ENCODE measurements at places on chromosomes 16 and 17.
A peak's percentile ranks its signal among the peaks of the same experiment; 100 is the strongest.

DNA sequence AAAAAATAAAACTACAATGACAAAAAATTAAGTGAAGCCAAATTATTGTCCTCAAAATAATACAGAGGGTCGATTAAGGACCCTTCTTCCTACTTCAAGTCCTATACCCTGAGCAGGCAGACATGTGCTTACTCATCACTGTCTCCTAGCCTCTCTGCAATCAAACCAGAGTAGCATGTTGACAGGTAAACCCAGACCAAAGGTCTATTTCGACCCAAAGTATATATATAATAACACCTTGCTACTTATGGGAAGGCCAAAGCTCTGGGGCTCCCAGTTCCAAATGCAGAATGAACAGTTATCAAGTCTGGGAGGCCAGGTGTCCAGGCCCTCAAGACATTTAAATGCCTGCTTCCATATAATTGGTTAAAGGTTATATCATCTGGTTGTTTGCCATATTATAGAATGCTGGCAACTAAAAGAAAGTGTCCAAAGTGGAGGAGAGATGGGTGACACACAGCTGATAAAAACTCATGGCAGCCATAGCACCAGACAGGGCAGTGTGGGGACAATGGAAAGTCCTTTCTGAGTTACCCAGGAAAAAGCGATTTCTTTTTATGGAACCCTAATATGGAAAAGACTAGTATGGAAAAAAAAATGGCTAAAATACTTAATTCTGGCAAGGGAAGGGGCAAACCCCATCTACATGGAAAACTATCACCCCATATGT lies 53.6 kb downstream of the N4BP1 start:
- DNase-seq, result no peak

DNA sequence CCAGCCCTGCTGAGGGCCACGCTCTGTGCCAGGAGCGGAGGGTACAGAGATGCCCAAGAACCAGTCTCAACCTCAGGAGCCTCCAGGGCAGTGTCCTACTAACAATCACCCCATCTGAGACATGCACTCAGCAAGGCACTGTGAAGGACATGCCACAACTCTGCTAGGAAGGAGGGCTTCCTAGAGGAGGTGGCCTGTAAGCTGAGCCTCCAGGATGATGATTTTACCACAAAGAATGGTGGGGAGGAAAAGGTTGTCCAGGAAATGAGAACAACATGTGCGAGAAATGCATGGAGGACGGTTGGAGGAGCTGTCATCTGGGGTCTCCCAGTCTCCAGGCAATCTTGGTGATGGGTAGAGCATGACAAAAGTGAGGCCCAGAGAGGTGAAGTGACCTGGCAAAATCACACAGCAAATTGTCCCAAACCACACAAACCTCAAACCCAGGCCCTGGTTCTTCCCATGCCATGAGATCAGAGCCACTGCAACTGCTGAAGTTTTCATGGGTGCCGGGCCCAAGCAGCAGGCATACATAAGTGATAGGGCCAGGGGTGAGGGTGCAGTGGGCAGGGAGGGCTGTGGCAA lies 30.5 kb downstream of the CNGB1 start:
- DNase-seq, result no peak

DNA sequence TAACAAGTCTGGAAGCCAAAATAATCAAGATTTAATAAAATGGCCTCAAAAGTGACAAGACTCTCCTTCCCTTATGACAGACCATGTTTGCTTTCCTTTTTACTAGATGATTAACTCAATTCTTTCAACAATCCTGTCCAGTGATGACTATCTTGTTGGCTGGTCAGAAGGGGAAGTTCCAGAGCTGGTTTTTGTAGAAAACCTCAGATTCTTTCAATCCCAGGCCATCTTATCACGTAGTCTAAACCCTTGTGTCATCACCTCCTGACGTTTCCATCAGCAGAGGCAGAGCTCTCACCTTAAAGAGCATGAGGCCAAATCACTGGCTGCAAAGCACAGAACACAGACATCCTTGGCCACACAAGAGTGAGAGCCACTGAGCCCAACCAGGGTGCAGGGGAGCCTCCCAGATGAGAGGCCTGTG lies 125.3 kb downstream of the ANKRD11 start:
- DNase-seq, result peak; percentile 60

GRCh38 chr17:75460295-75460694 lies 3.9 kb downstream of the TMEM94 start:
- no peak for DNase-seq

- DNase-seq, result peak; percentile 37
Observed at GRCh38 chr17:35684055-35684802, 47.2 kb upstream of the RASL10B start.

- DNase-seq, result no peak
Observed at GRCh38 chr17:41957031-41957868, 9.3 kb upstream of the CNP start.

- no peak for DNase-seq
Observed at GRCh38 chr17:31568539-31568938, 177.1 kb downstream of the RAB11FIP4 start.

DNA sequence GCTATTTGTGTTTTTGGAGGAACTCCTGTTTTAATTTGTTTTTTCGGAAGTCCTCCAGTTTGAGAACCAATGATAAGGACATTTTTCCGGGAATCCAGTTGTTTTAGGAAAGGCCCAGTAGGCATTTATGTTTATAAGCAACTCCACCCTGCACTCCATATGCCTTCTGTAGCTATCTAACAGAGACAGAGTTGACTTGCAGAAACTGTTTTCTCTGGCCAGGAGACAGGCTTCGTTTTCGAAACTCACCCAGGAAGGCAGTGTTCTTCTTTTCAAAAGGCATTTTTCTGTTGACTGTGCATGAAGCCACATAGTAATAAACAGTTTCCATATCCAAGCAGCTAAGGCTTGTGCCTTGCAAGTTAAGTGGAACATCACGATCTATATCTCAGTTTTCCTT lies 587.1 kb downstream of the WWOX start:
- no peak for DNase-seq

DNA sequence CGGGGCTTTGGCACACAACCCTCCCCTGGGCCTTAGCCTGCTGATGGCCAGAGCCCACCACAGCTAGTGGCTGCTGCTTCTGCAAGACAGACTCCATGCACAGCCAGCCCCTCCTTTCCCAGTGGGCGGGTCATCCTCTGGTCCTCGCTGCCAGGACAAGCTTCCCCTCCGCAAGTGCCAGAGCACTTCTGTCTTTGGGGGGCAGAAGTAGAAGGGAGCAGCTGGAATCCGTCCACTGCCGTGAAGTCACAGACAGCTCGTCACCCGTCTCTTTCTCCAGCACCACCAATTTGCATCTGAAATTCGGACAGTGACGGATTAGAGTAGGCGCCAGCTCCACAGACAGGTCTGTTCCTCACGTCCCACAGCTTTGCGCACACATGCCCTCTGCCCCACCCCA lies 31.3 kb upstream of the NAT9 start:
- no peak for DNase-seq

- no peak for DNase-seq
Observed at GRCh38 chr17:45867702-45868101, 23.0 kb downstream of the SPPL2C start.

DNA sequence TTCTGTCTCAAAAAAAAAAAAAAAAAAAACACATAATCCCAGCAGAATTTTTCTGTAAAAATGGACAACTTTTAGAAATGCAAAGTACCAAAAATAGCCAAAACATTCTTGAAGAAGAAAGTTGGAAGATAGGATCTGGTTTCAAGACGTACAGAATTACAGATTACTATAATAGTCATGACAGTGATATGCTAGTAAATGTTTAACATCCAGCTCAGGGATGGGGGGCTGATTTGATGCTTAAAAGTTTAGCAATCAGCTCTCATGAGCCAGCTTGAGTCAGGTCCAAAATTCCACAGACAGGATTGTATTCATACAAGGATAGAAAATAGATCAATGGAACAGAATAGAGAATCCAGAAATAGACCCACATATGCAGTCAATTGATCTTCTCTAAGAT lies 100.5 kb downstream of the CYB561 start:
- DNase-seq, result no peak

DNA sequence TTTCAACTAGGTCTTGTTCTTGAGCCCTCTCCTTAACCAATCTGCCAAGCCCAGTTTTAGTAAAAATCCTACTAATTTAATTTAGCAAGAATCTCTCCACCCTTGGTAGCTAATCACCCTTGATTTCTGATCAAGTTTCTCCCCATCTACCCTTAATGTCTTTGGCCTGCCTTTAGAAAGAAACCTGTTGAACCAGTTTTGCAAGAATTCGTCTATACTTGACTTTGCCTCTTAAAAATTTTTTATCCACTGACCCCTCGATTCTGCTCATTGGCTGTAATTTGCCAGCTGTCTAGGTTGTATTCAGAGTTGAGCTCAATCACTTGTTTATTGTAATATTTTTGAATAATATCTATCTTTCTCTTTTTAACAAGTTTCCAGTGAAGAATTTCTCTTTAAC lies 1138.5 kb downstream of the CDH11 start:
- DNase-seq, result no peak

DNA sequence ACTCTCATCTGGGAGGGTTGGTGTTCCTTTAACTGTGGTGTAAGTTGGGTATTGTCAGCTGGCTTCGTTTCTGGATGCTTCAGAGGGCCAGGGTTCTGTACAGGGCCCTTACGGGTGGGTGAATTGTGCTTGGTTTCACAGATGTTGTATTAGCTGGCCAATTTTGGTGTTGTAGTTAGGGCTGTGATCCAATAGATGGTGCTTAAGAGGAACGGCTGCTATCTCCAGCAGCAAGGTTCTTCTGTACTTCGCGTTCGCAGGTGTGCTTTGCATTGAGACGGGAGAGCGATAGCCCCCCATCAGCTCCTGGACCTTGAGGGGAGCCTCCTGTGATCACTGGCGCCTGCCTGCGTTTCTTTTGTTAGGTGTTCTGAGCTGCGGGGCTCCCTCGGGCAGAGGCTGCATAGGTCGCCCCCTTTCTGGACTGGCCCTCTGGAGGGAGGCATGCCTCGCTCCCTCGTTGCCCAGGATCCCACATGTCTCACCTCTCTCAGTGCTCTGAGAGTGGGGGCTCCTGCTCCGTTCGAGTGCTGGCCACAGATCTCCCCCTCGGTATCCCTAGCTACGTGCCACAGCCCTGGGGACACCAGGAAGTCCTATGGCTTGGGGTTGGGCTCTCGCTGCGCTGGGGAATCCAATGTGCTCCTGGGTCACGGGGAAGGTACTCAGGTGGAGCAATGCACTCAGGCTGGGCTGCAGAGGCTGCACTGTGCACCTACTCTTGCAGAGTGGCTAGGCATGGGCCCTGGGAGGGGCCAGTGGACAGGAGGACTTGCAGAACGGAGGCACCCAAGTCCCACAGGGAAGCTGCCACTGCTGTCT lies 837 bp upstream of the PRDM7 start:
- DNase-seq, result no peak

- no peak for DNase-seq
Observed at GRCh38 chr16:58040945-58041627, 15.5 kb downstream of the MMP15 start.

- DNase-seq, result no peak
Observed at GRCh38 chr16:3189869-3190268, 1.9 kb downstream of the OR1F1 start.

DNA sequence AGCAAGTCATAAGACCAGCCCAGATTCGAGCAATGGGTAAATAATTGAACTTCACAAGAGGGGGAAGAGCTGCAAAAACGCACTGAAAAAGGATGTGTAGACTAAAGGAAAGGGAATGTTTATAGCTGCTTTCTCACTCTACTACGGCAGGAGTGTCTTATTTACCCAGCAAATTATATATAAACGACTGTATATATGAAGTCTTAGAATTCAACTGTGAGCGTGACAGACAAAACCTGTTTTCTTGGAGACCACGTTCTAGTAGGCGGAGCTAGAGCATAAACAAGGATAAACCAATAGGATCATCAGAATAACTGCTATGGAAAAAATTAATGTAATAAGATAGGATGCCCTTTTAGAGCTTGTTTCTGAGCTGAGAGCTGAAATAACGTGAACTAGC lies 394.6 kb upstream of the MON1B start:
- DNase-seq, result no peak

- no peak for DNase-seq
Observed at GRCh38 chr17:10087355-10087754, 111.1 kb downstream of the GAS7 start.

DNA sequence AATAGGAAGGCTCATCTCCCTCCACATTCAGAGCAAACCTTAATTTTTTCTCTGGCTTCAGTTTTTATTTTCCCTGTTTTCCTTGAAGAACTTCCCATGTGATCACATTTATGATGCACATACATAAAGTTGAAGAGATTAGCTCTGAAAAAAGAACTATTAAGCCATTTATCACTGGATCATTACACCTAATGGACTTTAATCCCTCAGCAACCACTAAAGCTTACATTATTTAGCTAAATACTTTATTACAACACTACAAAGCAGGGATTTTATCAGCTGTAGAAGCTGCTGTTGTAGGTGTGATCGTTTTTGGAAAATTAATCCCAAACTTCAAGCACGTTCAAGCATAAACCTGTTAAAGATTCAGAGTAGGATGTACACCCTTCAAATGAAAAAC lies 21.1 kb downstream of the SMYD4 start:
- no peak for DNase-seq

DNA sequence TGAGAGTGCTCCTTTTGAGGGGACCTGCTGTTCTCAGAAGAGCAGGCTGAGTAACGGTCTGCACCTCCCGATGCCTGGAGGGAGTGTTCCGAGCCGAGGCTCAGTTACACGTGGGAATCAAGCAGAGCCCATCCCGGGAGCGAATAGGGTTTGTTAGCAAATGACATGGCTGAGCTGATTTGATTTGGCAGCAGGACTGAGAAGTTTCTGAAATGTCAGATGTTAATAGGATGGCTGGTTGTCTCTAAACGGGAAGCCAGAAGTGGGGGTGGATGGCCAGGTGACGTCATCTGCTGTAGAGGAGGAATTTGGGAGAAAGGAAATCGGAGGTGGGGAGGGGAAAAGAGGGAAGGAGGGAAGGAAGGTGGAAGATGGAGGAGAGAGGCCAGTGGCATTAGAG lies 128.0 kb downstream of the RAP1GAP2 start:
- no peak for DNase-seq

- no peak for DNase-seq
Observed at GRCh38 chr17:73772107-73772705, 128.0 kb upstream of the SDK2 start.

- DNase-seq, result no peak
Observed at GRCh38 chr17:4483012-4483840, 15.5 kb upstream of the SPNS2 start.

- no peak for DNase-seq
Observed at GRCh38 chr16:70692873-70693671, 7.2 kb upstream of the MTSS2 start.
